ENCODE measurements at places on chromosomes 13 and 19. TPM values are rescaled to one million over a fixed set of nuclear protein-coding genes. Genes with fewer than 3 reads are reported as not detected.

DNA sequence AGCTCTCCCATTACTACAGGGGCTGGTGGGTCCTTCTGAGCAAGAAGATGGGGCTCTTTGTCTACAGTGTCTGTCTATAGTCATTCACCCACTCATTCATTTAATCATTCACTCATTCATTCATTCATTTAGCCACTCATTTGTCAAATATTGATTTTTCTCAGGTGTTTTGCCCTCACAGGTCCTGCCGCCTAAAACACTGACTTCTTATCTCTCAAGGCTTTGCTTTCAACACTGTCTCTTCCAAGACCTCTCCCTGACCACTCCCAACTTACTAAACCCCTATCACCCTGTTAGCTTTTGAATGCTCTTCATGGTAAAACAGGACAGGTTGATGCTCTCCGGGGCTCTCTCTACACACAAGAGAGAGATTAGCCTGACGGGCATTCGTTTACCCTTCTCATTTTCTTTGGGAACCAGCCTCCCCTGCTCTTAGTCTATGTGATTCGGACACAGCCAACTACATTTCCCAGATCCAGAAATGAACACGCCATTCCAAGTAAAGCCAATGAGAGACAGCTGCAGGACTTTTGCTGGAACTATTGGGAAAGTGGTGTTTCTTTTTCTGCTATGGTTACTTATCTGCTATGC is 22.7 kb downstream of the FAM187B start:
- H3K4me1 ChIP-seq = no peaks in the 10 kb centered on the region
- DNase-seq = no peak
- no peaks in the 10 kb centered on the region for H3K36me3 ChIP-seq
- no peaks in the 10 kb centered on the region for H3K27me3 ChIP-seq
- no peak overlapping the region for H3K4me3 ChIP-seq

DNA sequence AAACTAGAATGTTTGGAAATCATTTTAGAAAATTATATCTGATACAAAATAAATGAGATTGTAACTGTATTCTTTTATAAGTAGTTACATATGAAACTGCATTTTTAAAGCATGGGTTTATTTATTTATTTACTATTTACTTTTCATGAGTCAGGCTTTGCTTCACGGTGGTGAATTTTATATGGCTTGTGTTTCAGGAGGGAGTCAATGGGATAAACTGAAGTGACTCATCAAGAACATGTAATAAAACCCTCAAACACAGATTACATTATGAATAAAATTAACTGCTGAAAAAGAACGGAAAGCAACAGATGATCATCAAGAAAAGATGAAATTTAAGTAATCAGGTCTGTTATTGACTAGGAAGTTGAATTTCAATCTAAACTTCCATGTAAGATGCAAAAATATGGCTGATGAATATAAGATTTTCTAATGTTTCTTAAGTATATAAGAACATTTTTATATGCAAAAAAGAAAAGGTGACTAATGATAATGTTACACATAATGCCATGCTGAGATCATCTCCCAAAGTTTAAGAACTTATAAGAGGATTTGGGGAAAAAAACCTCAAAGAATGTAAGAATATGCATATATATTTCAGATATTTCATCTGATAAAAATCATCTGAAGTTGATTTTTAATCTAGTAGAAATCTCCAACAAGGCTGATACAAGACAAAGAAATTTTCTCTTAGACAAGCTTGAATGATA is 383.6 kb downstream of the SLITRK1 start:
- no peak for DNase-seq
- H3K36me3 ChIP-seq = no peaks in the 10 kb centered on the region
- H3K4me1 ChIP-seq = no peaks in the 10 kb centered on the region
- H3K27me3 ChIP-seq = no peaks in the 10 kb centered on the region
- H3K4me3 ChIP-seq = no peak overlapping the region
- no peak overlapping the region for H3K27ac ChIP-seq

GRCh38 chr19:5984600-5984999 is 6.7 kb upstream of the RANBP3 start:
- no peak for DNase-seq
- H3K27me3 ChIP-seq = no peaks in the 10 kb centered on the region
- H3K4me1 ChIP-seq = peaks cover 4% of the 10 kb centered on the region
- no peak overlapping the region for H3K27ac ChIP-seq

GRCh38 chr19:17220207-17220758 is 5.1 kb downstream of the USE1 start:
- DNase-seq = no peak
- no peak overlapping the region for H3K27ac ChIP-seq
- H3K4me3 ChIP-seq = no peak overlapping the region
- H3K36me3 ChIP-seq = peaks cover 16% of the 10 kb centered on the region
- peaks cover 8% of the 10 kb centered on the region for H3K4me1 ChIP-seq

GRCh38 chr13:51734786-51735185 is 69.2 kb downstream of the DHRS12 start:
- no peak overlapping the region for H3K27ac ChIP-seq
- DNase-seq = no peak
- H3K36me3 ChIP-seq = no peaks in the 10 kb centered on the region
- no peaks in the 10 kb centered on the region for H3K27me3 ChIP-seq
- H3K4me3 ChIP-seq = no peak overlapping the region

DNA sequence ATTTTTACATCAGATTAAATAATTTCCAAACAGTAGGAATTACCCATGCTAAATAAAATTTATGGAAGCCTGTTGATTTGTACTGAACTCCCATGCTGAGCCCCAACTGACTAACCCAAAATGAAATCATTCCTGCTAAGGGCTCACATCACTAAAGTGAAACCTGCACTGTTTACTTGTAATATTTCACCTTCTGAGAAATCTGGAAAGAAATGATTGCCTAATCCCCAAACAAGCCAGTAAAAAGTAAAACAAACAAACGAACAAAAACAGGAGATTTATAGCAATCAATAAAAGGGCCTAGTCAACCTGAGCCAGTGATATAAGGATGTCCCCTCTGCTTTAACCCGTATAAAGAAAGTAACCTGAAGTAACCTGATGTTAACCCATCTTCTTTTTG is 1599.8 kb downstream of the OLFM4 start:
- DNase-seq = no peak
- no peaks in the 10 kb centered on the region for H3K36me3 ChIP-seq
- H3K4me3 ChIP-seq = no peak overlapping the region

GRCh38 chr13:46571909-46572595 is 19.1 kb downstream of the LRCH1 start:
- no peak for DNase-seq
- no peaks in the 10 kb centered on the region for H3K36me3 ChIP-seq
- H3K4me1 ChIP-seq = no peaks in the 10 kb centered on the region
- no peak overlapping the region for H3K27ac ChIP-seq
- no peaks in the 10 kb centered on the region for H3K27me3 ChIP-seq

- DNase-seq = no peak
- no peak overlapping the region for H3K4me3 ChIP-seq
Observed at GRCh38 chr13:23754506-23754905, 134.7 kb downstream of the MIPEP start.

DNA sequence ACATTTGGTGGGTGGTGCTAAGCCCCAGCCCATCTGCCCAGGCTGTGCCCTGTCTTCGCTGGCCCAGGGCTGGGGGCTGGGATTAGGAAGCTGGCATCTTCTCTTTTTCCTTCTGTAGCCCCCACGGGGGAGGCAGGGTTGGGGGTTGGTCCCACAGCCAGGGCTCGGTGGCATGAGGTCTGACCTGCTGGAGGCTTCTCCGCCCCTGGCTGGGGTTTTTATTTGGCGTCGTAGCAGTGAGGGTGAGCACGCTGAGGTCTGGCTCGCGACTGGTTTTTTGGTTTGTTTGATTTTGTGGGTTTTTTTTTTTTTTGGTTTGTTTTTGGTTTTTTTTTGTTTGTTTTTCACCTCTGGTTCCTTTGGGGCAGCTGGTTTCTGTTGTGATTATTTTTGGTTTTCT is 14.7 kb downstream of the ZNF574 start:
- no peak for DNase-seq
- no peak overlapping the region for H3K4me3 ChIP-seq
- no peaks in the 10 kb centered on the region for H3K36me3 ChIP-seq
- no peak overlapping the region for H3K27ac ChIP-seq
- H3K4me1 ChIP-seq = peaks cover 4% of the 10 kb centered on the region
- peaks cover 25% of the 10 kb centered on the region for H3K27me3 ChIP-seq

DNA sequence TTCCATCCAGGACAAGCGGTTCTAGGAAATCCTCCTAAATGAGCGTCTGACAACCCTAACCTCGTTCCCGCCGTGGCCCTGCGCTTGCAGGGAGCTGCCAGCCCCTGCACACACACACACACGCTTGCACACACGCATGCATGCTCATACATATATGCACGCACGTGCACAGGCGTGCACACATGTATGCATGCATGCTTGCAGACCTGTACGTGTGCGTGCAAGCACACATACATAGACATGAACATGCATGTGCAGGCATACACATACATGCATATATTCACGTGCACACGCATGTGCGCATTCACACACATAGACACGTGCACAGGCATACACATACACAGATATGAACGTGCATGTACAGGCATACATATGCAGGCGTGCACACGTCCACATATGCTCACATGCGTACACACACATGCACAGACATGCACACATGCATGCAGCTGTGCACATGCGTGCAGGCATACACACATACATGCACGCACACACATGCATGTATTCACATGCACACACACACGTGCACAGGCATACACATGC is 35.6 kb downstream of the SMIM24 start:
- no peaks in the 10 kb centered on the region for H3K27me3 ChIP-seq
- H3K4me3 ChIP-seq = no peak overlapping the region
- H3K27ac ChIP-seq = no peak overlapping the region
- H3K4me1 ChIP-seq = no peaks in the 10 kb centered on the region
- peaks cover 12% of the 10 kb centered on the region for H3K36me3 ChIP-seq

DNA sequence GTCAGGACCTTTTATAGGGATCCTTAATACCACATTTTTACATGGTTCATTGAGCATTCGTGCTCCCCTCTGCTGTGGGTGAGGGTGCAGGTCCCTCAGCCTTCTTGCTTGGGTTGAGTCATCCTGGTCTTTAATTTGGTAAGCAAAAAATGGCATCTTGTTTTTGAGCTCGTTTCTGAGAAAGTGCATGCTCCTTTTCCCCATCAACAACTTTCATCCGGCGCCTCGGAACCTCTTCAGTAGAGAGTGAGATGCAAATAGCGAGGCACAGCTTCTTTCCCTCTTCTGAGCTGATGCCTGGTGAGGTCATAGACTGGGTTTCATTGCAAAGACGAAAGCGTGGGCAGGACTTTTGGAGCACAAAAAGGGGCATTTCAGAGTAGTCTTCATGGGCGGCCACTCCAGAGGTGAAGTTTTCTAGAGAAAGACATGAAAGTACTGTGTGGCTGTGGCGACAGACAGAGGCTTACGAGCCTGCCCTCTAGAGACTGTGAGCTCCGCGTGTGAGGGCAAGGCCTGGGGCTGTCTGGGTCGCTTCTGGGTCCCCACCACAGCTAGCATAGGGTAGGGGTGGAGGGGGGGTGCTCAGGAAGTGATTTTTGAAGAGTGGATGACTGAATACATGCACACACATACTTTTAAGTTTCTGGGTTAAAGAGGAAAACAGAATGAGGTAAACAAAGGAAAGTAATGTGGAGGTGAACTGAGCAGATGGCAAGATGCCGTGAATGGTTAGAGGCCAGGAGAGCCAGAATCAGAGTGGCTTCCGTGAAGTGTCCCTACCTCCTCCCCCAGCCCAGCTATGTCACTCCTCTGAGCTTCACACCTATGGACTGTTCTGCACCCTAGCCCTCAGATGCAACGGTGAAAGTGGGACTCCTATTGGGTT is 44.3 kb downstream of the BBC3 start:
- H3K27ac ChIP-seq = no peak overlapping the region
- no peaks in the 10 kb centered on the region for H3K27me3 ChIP-seq
- DNase-seq = no peak
- H3K4me3 ChIP-seq = no peak overlapping the region
- peaks cover 32% of the 10 kb centered on the region for H3K4me1 ChIP-seq
- peaks cover 18% of the 10 kb centered on the region for H3K36me3 ChIP-seq

DNA sequence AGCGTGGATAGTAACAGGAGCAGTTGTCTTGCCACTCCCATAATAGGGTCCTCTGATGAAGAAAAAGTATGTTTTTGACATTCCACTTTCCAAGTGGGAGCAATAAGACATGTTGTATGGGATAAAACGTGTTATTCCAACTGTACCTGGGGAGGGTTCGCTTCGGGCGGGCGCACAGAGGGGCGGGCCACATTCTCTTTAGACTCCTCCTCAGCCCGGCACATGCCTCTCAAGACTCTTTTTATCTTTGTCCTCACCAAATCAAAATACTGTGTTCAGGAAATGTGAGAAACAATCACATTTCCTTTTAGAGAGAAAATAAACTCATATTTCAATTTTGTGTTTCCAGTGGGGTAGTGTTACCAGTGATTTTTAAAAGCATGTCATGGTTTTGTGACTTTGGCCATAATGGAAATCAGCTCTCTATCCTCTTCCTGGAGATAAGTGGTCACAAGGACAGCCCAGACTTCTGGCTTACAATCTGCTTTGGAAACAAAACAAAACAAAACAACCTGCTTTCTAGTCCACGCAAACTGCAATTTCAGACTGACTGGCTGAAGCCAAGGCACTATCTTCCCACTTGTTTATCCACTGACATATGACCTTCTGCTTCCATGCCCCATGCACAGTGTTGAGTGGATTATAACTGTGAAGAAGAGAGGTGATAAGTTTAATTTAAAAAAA is 276.1 kb downstream of the NALCN start:
- no peak overlapping the region for H3K27ac ChIP-seq
- no peaks in the 10 kb centered on the region for H3K27me3 ChIP-seq
- no peaks in the 10 kb centered on the region for H3K36me3 ChIP-seq
- no peak overlapping the region for H3K4me3 ChIP-seq
- H3K4me1 ChIP-seq = no peaks in the 10 kb centered on the region
- no peak for DNase-seq

DNA sequence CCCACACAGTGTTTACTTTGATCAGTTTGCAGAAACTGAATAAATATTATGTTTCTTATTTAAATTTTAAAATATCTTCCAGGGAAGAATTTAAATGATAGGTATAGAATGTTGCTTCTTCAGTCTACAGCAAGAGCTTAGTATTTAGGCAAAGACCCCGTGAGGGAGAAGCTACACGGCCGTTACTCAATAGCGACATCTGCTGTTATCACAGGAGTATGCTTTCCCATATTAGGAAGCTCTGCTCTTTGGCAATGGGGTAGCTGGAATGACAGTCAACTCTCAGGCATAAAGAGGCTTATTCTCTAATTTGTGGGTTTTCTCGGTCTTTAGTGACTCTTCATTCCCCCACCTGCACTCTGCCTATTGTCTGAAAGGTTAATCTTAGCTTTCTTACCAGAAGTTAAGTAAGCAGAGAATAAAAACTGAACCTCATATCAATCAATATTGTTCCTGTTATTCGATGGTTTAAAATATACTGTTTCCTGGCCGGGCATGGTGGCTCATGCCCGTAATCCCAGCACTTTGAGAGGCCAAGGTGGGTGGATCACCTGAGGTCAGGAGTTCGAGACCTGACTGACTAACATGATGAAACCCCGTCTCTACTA is 13.2 kb upstream of the LHFPL6 start:
- no peaks in the 10 kb centered on the region for H3K27me3 ChIP-seq
- H3K27ac ChIP-seq = no peak overlapping the region
- no peaks in the 10 kb centered on the region for H3K36me3 ChIP-seq
- no peak overlapping the region for H3K4me3 ChIP-seq
- peak; percentile 30 for DNase-seq
- no peaks in the 10 kb centered on the region for H3K4me1 ChIP-seq

The PAK4 gene
- 59.6 TPM for polyA plus RNA-seq

All from large intestine (tissue), 12 donors.